ENCODE measurements at places on chromosomes 16 and 17.

DNA sequence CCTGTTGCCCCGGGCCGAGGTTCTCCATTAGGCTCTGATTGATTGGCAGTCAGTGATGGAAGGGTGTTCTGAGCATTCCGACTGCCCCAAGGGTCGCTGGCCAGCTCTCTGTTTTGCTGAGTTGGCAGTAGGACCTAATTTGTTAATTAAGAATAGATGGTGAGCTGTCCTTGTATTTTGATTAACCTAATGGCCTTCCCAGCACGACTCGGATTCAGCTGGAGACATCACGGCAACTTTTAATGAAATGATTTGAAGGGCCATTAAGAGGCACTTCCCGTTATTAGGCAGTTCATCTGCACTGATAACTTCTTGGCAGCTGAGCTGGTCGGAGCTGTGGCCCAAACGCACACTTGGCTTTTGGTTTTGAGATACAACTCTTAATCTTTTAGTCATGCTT lies 74.2 kb downstream of the HAPSTR1 start:
- no peak for DNase-seq

GRCh38 chr16:17590711-17591654 lies 120.2 kb upstream of the XYLT1 start:
- DNase-seq: no peak

DNA sequence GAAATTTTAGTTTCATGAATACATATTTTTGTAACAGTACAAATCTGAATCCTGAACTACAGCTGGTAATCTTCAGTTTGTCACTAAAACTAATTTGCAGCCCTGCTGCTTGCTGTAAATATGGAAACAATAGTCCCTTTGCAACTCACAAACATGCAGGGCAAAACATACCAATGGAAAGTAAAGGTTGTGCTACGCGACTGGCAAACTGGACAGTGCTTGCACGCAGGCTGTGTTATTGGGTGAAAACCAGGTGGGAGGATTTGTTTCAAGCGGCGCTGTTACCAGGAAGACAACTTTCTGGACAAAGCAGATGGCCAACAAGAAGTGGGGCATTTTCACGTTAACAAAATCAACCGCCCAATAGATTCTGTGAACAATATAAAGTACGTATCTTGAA lies 93.5 kb downstream of the CDYL2 start:
- DNase-seq: no peak

DNA sequence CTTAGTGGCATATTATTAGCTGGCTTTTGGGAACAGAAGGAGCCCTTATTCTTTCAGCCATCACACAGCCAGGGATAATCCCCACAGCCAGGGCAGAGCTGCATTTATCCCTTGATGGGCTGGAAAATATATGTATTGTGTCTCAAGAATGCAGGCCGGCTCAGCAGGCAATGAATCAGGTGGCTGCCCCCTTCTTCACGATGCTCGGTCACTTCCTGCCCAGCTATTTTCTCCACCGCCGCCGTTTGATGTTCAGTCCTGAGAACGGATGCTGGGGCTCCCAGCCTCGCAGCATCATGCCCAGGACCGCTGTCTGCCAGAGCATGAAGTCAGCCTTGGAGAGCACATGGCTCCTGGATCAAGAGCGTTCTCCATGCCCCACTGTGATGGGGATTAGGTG lies 4.3 kb upstream of the MYH3 start:
- no peak for DNase-seq

- DNase-seq: no peak
These were observed 3.8 kb upstream of the DYNLL2 start for GRCh38 chr17:58079300-58080033.

- no peak for DNase-seq
These were observed 2.3 kb upstream of the MED24 start for GRCh38 chr17:40056379-40057015.

- DNase-seq: no peak
These were observed 122.2 kb downstream of the CCDC182 start for GRCh38 chr17:57622683-57623433.

- no peak for DNase-seq
These were observed 3.5 kb downstream of the CTRB1 start for GRCh38 chr16:75222271-75222783.

GRCh38 chr16:58085584-58086251 lies 43.5 kb downstream of the CFAP20 start:
- DNase-seq: no peak

- no peak for DNase-seq
These were observed 50.9 kb upstream of the TEKT3 start for GRCh38 chr17:15392326-15392741.

GRCh38 chr16:10575506-10576130 lies 4.8 kb downstream of the EMP2 start:
- DNase-seq: no peak

GRCh38 chr17:78839762-78840529 lies 668 bp downstream of the USP36 start:
- DNase-seq: no peak

DNA sequence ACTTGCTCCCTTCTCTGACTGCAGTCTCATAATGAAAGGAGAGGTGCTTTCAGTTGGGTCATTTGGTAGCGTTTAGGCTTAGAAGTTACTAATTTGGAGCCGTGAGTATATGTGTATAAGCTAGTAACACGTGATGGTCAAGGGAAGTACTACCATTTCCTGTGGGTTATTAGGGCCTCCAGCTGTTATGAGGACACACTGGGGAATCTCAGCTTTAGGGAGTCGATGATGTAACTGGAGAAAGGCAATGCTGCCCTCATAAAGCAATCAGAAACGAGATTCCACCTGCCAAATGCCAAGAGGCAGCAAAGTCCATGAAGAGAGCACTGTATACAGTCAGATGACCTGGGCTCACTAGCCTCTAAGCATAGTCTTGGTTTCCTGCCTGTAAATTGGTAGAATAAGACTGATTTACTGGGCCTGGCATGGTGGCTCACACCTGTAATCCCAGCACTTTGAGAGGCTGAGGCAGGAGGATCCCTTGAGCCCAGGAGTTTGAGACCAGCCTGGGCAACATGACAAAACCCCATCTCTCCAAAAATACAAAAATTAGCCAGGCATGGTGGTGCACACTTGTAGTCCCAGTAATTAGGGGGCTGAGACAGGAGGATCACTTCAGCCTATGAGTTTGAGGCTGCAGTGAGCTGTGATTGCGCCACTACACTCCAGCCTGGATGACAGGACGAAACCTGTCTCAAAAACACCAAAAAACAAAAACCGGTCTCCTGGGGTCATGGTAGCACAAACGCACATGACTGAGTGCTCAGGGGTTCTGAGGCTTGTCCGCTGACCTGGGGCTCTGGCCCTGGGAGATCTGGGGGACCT lies 53.0 kb downstream of the SF3B3 start:
- DNase-seq: no peak

DNA sequence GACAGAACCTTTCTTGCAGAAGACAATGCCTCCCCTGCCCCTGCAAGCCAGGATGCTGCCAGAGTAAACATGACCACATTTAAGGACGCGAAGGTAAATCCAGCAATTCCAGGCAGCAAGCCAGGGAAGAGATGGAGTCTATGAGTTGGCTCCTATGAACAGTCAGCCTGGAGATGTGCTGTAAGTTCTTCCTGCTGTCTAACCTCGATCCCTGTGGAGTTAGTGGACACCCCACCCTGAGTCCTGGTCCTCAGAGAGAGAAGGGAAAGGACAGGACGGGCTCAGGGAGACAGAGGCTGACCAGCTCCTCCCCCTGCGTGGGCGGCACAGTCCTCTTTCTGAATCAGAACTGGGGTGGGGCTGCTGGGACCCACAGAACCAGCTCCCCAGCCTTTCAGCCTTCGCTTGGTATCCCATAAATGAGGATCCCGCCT lies 24.9 kb downstream of the CDC42EP4 start:
- no peak for DNase-seq

DNA sequence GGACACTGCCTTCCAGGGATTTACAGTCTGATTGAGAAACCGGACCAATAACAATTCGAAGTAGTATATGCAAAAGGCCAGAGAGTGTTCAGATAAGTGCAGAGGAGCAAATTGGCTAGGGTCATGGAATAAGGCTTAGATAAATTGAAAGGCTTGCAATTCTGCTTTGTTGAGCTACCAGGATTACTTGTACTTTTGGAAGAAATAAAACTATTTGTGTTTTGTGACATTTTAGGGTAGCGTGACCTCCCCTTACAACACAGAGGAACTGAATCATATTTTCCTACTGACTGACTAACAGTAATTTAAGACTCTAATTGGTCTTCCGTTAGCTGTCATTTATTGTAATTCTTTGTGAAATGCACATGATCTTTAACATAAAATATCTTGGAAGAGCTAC lies 104.7 kb downstream of the PITPNC1 start:
- DNase-seq: no peak

- no peak for DNase-seq
These were observed 221.0 kb downstream of the CCDC182 start for GRCh38 chr17:57523926-57524632.

- no peak for DNase-seq
These were observed 11.2 kb upstream of the WFIKKN1 start for GRCh38 chr16:619476-620100.

GRCh38 chr16:57503366-57503765 lies 17.1 kb upstream of the DOK4 start:
- no peak for DNase-seq

GRCh38 chr16:56912746-56913708 lies 18.9 kb upstream of the HERPUD1 start:
- no peak for DNase-seq

DNA sequence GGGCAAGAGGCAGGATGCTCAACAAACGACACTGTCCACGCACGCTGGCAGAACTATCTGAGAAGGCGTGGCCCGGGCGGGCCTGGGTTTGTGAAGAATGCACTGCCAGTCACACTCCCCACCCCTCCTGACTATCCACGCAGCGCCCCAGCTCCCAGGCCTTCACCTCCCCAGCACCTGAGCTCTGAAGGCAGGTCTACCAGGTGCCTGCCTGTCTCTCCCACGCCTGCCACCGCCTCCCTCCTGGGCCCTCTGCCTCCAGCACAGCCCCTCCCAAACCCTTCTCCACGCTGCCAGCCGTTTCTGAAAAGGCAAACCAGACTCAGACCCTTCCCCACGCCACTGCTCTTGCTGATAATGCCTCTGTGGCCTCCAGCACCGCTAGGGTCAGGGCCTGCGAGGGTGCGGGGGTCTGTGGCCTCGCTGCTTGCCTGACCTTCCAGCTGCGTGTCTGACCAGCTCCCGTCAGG lies 11.6 kb downstream of the MYBBP1A start:
- DNase-seq: no peak

- DNase-seq: no peak
These were observed 2.0 kb upstream of the ALDH3A1 start for GRCh38 chr17:19750020-19750572.

DNA sequence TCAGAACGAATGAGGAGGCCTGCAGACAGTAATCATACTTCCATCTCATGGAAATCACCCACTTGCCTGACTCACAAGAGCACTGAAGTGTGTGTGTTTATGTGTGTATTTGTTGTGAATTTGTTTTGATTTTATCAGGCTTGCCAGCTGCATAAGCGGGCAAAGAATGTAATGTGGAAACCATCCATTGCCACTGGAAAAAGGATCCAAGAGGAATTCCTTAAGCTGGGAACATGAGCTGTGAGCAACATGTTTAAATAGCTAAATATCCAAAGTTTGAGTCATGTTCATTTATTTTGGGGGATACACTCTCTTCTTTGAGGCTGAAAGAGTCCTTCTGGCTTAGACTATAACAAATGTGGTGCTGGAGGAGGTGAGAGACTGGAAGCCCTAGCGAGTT lies 198.4 kb upstream of the TBX2 start:
- no peak for DNase-seq

DNA sequence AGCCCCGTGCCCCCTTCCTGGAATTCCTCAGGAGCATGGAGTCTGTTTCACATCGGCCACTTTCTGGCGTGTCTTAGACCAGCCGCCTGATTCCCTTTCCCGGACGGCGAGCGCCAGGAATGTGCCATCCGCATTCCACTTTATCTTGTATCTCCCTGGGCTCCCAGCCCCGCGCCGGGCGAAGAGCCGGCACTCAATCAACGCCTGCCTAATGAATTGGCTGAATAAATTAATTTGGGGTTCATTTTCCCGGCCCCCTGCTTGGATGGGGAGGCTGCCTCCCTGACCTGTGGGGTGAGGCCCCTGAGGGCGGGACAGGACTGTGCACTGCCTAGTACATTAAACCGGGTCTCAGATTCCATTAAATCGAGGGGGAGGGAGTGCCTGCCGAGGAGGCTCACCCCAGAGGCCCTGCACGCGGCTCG lies 282.3 kb upstream of the TNRC6C start:
- DNase-seq: no peak

GRCh38 chr17:6856051-6856450 lies 24.5 kb upstream of the TEKT1 start:
- DNase-seq: no peak

DNA sequence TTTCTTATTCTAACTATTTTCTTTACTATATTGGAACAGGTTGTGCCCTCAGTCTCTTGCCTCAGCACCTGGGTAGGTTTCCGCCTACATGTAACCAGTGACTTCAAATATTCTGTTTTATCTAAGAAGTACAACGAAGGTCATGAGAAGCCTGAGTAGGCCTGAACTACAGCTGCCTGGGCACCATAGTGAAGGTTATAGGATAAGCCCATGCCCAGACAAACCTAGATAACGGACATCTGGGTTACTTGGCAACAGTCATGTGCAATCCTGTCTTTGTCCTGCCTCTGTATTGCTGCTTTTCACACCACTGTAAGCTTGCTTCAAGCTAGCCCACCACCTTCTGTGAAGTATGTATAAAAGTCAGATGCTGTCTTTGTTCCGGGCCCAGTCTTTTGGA lies 25.4 kb upstream of the ARL4D start:
- no peak for DNase-seq

GRCh38 chr17:70110443-70110880 lies 35.4 kb downstream of the KCNJ16 start:
- no peak for DNase-seq

DNA sequence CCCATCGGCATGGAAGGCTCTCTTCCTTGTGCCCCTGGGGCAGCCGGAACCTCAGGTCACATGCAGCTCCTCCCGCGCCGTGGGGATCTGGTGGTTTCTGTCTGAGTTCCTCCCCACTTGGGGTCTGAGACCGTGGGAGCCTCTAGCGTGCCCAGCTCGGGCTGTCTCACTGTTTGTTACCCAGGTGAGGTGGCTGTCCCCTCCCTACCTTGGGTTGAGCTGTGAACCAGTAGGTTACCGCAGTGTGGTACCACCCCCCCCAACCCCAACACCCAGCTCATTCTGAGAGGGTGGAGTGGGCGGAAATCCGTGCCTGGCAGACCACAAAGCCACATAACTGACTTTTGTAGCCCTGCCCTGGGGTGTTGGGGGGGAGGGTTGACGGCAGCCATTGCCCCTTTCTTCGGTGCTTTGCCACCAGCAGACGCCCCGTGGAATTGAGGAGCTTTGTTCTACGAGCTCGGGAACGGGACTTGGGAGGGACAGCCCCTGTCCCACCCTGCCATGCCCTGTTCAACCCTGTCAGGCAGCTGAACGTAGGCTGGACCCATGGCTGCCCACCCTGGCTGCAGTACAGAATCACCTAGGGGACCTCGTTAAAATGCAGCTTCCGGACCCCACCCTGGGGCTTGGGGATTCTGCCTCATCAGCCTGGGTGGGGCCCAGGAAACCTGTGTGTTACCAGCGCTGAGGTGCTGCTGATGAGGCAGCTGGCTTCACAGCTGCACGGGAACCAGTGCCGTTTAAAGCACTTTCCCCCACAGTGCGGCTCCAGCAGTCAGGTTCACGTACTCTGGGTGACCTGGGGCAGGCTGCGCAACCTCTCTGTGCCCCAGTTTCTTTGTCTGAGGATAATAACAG lies 18.5 kb downstream of the RAP1GAP2 start:
- DNase-seq: no peak

All from globus pallidus (tissue), 1 donor.